ENCODE measurements at places on chromosomes 5 and 9.

- no peak for DNase-seq
Observed at GRCh38 chr5:132115375-132115774, 41.8 kb downstream of the CSF2 start.

GRCh38 chr9:5569409-5569808 lies 59.1 kb downstream of the PDCD1LG2 start:
- DNase-seq: no peak

GRCh38 chr9:136273244-136273865 lies 27.7 kb upstream of the QSOX2 start:
- DNase-seq: no peak

- DNase-seq: no peak
Observed at GRCh38 chr5:143613329-143613728, 198.6 kb upstream of the HMHB1 start.

GRCh38 chr9:114367772-114368569 lies 19.8 kb downstream of the AKNA start:
- DNase-seq: no peak

DNA sequence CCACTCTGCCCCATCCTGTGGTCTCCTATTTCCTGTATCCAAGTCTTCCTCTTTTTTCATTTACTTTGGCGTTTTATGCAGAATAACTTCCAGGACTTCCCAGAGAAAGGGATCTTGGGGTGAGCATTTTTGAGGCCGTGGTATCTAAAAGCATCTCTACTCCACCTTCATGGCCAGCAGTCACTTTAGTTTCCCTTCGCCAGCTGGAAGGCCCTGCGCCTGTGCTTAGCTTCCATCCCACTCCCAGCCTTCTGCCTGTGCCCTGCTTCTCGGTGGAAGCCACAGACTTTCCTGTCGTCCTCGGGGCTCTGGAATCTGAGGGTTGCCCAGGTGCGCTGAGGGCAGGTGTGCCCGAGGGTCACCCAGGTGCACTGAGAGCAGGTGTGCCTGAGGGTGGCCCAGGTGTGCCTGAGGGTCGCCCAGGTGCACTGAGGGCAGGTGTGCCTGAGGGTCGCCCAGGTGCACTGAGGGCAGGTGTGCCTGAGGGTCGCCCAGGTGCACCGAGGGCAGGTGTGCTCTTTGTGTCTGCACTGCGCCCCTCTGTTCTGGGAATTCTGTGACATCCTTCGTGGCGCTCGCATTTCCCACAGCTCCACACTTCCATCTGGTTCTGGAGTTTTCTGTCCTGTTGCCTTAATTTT lies 32.4 kb upstream of the LRRC14B start:
- DNase-seq: no peak

- DNase-seq: no peak
Observed at GRCh38 chr5:90550963-90551362, 7.6 kb upstream of the ADGRV1 start.

DNA sequence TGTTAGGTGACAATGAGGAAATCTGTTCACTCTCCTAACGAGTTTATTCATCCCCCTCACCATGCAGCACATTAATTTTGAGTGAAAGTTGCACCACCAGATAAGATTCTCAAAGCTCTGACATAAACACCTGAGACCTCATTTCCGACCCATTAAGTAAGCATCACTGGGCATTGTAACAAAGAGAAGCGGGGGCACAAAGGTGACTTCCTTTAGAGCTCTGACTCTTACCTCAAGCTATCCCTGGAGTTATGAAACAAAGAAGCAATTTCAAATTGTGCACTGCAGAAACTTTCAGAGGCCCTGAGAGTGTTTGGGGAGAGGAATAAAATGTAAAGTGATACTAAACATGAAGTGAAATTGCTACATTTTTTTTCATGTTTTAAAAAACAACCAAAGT lies 29.5 kb downstream of the C5orf15 start:
- DNase-seq: no peak

GRCh38 chr5:104111632-104112031 lies 549.0 kb upstream of the NUDT12 start:
- DNase-seq: no peak

GRCh38 chr9:68577774-68578591 lies 37.3 kb upstream of the TMEM252 start:
- no peak for DNase-seq

GRCh38 chr5:35246900-35247647 lies 16.8 kb upstream of the PRLR start:
- DNase-seq: no peak

- no peak for DNase-seq
Observed at GRCh38 chr9:109256336-109256735, 64.5 kb downstream of the EPB41L4B start.

GRCh38 chr5:56517011-56517416 lies 283.9 kb upstream of the ANKRD55 start:
- DNase-seq: peak; percentile 12

GRCh38 chr5:64100203-64100602 lies 65.4 kb upstream of the RNF180 start:
- no peak for DNase-seq

DNA sequence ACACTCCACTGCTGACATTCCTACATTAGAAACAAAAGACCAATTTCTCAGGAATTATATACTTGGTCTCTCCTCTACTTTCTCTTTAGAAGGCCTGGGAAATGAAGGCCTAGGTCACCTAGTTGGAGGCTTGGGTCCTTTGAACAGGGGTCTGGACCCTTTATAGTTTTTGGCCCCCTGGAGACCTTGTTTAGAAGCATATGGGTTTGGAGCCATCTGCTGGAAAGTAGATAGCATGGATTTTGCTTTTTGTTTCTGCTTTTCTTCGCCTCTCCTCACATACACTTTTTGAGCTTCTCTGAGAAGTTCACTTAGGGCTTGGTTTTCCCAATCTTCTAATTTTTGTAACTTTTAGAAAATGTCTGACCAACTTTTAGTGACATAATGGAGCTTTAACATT lies 67.1 kb upstream of the CDK20 start:
- no peak for DNase-seq

All from putamen (tissue), 1 donor.